Small intestine (tissue), 16 donors: ENCODE measurements at places on chromosomes 11 and 22. TPM values are rescaled to one million over a fixed set of nuclear protein-coding genes. Genes with fewer than 3 reads are reported as not detected.

DERL3 gene
- 24.3 TPM for polyA plus RNA-seq

- H3K36me3 ChIP-seq = no peaks in the 10 kb centered on the region
- H3K4me3 ChIP-seq = no peak overlapping the region
- no peak for DNase-seq
- H3K27me3 ChIP-seq = no peaks in the 10 kb centered on the region
Measured at GRCh38 chr11:44221992-44222391, 87.9 kb downstream of the ALX4 start.

DNA sequence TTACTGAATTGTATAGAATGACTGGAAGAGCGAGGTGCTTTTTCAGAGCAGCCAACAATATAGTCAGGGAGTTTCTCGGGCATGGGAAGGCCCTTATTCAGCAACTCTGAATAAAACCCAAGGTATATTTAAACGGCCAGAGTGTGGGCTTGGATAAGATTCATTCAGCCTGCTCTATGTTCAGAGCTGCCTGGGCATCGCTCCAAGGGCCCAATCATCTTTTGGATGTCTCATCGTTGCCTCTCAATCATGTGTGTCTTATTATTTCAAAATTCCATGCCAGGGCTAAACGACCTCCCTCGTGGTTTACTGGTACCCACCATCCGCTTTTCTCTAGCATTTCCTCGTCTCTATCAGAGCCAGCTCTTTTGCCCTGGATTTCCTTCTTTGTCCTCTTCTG is 19.5 kb upstream of the NTM start:
- H3K27me3 ChIP-seq = no peaks in the 10 kb centered on the region
- no peak for DNase-seq
- H3K36me3 ChIP-seq = no peaks in the 10 kb centered on the region
- no peak overlapping the region for H3K4me3 ChIP-seq
- H3K4me1 ChIP-seq = no peaks in the 10 kb centered on the region

DNA sequence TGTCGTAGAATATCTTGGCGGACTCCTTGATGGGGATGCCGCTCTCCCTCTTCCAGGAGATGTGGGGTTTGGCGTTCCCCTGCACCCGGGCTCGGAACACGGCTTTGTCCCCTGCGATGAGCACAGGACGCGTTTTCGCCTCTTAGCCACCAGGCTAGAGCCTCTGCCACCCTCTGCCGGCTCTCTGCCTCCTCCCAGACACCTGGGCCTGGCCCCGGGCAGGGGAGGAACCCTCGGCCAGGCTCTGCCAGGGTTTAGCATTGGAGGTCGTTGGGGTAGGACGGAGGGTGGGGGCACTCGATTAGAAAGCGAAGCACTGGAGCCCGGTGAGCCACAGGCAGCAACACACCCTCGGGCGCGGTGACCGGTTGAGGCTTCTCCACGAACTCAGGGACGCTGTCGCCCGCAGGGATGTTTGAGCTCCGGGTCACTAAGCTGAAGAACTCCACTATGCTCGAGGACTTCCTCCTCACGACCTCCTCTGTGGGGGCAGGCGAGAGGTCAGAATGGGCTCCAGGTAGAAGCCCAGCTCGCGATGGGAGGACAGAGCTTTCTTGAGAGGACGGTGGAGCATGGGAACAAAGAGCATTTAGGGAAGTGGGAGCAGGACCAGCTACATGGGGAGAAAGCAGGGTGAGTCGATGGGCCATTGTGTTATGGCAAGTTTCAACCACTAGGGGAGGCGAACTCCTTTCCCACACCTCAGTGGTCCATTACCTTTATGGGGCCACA is 4.3 kb downstream of the IGSF22 start:
- peak overlapping the region; percentile 69 for H3K4me3 ChIP-seq
- H3K36me3 ChIP-seq = peaks cover 2% of the 10 kb centered on the region
- H3K27ac ChIP-seq = peak overlapping the region; percentile 9
- peaks cover 2% of the 10 kb centered on the region for H3K4me1 ChIP-seq

- H3K36me3 ChIP-seq = no peaks in the 10 kb centered on the region
- H3K4me1 ChIP-seq = no peaks in the 10 kb centered on the region
- no peak overlapping the region for H3K27ac ChIP-seq
- H3K4me3 ChIP-seq = no peak overlapping the region
- DNase-seq = no peak
Measured at GRCh38 chr11:11586465-11586864, 35.3 kb downstream of the GALNT18 start.

DNA sequence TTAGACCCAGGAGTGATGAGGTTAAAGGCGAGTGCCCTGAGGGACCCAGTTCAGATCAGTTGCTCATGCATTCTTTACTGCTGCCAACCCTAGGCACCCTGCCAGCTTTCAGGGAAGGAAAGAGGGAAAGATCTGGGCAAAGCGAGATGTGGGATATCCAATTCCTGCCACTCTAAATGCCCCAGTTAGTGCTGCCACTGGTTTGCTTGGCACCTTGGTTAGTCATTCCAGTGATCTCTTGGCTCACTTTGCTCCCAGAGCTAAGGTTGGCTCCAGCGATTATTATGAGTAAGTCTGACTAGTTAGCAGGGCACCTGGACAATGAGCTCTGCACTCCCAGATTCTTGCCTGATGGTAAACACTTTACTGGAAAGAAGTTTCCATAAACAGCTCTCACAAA is 85.0 kb downstream of the INSC start:
- H3K27ac ChIP-seq = no peak overlapping the region
- H3K27me3 ChIP-seq = no peaks in the 10 kb centered on the region
- peaks cover 6% of the 10 kb centered on the region for H3K4me1 ChIP-seq
- no peak overlapping the region for H3K4me3 ChIP-seq
- H3K36me3 ChIP-seq = no peaks in the 10 kb centered on the region

- H3K4me3 ChIP-seq = no peak overlapping the region
- no peaks in the 10 kb centered on the region for H3K36me3 ChIP-seq
- peak; percentile 67 for DNase-seq
- H3K27ac ChIP-seq = peak overlapping the region; percentile 8
- H3K4me1 ChIP-seq = peaks cover 2% of the 10 kb centered on the region
Measured at GRCh38 chr11:46597155-46597554, 3.3 kb upstream of the AMBRA1 start.

GRCh38 chr11:13280092-13280722 is 2.6 kb downstream of the BMAL1 start:
- H3K4me1 ChIP-seq = peaks cover 13% of the 10 kb centered on the region
- no peaks in the 10 kb centered on the region for H3K36me3 ChIP-seq
- no peak overlapping the region for H3K27ac ChIP-seq

SERPING1 gene
- 17.6 TPM for polyA plus RNA-seq

DNA sequence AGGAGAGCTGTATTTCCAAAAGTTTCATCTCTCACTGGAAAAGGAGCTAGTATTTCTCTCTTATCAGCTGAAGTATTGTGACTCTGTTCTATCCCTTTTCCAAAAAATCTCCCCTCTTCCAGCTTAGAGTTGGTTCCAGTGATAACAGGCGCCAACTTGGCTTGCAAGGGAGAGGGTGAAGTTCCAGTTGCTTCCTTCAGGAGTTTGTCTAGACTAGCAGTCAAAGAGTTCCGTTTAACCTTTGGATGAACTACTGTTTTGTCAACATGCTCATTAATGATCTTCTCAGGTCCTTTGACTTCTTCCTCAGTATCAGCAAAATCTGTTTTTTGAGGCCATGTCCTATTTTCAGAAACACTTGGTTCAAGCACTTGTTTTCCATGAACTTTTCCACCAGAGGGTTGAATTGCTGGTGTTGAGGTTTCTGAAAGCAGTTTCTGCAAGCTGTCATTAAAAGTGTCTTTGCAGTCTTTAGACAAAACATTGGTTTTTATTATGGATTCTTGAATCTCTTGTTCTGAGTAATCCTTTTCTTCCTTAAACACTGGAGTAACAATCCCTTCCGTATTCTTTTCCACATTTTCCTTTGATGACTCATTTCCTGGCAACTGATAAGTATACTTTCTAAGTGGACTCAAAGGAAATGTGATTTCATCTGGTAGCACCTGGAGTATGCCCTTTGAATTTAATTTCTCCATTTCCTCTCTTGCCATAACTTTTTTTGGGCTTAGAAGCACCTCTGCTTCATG is 39.7 kb upstream of the CCDC89 start:
- H3K27ac ChIP-seq = no peak overlapping the region
- DNase-seq = peak; percentile 70
- no peaks in the 10 kb centered on the region for H3K27me3 ChIP-seq
- no peak overlapping the region for H3K4me3 ChIP-seq
- H3K36me3 ChIP-seq = no peaks in the 10 kb centered on the region
- H3K4me1 ChIP-seq = no peaks in the 10 kb centered on the region

- no peaks in the 10 kb centered on the region for H3K27me3 ChIP-seq
- H3K4me1 ChIP-seq = no peaks in the 10 kb centered on the region
- DNase-seq = no peak
- peak overlapping the region; percentile 78 for H3K27ac ChIP-seq
- H3K36me3 ChIP-seq = no peaks in the 10 kb centered on the region
- peak overlapping the region; percentile 86 for H3K4me3 ChIP-seq
Measured at GRCh38 chr11:130070846-130071200, 1.1 kb downstream of the APLP2 start.

DNA sequence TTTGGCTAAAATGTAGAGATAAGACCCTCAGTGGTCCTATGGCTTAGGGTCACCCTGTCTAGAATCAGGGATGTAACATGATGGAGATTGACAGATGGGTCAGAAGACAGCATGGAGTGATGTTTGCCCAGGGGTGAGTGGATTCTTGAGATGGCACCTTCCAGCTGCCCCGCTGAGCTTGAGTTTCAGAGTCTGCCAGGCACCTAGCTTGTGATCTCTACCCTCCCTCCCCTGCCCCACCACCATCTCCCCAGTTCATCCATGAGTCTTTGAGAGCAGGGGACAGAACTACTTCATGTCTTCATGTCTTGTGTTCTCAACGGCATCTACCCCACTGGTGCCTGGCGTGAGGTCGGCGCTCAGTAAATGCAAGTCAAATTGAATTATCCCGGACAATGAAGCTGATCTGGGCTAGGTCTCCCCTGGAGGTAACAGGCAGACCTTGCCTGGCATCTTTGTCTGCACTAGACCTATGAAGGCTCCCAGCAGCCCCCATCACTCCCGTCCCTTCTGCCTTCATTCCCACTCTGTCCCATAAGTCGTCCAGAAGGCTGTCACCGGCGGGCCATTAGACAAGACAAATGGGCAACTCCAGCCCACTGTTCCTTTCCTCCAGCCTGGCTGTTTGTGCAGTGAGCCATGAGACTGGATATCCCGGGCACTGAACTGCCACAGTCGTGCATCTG is 239.2 kb upstream of the TBCEL start:
- H3K36me3 ChIP-seq = no peaks in the 10 kb centered on the region
- peaks cover 9% of the 10 kb centered on the region for H3K27me3 ChIP-seq
- H3K4me3 ChIP-seq = no peak overlapping the region
- DNase-seq = no peak
- no peaks in the 10 kb centered on the region for H3K4me1 ChIP-seq

GRCh38 chr22:50309601-50309991 is 2.1 kb upstream of the PLXNB2 start:
- no peaks in the 10 kb centered on the region for H3K27me3 ChIP-seq
- H3K4me3 ChIP-seq = no peak overlapping the region
- peaks cover 37% of the 10 kb centered on the region for H3K4me1 ChIP-seq
- H3K27ac ChIP-seq = peak overlapping the region; percentile 74

SLC15A3 gene
- 11.6 TPM for polyA plus RNA-seq

MRPL23 gene
- polyA plus RNA-seq = 177 TPM

HPX gene
- polyA plus RNA-seq = 2.1 TPM

DNA sequence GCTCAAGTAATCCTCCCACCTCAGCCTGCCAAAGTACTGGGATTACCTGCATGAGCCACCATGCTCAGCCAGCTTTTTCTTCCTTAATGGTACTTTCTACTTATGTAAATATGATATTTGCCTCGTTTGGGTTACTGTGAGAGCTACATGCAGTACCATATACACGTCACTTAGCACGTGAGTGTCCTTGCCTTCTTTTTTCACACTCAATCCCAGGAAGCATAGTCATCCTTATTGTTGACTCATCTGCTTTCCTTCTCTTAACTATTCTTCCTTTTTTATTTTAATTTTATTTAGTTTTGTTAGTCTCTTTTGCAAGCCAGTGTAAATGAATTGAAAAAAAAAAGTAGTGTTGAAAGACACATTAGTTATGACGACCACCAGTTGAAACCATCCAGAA is 205.9 kb downstream of the HIPK3 start:
- no peak overlapping the region for H3K27ac ChIP-seq
- H3K4me1 ChIP-seq = no peaks in the 10 kb centered on the region
- no peaks in the 10 kb centered on the region for H3K36me3 ChIP-seq
- no peak overlapping the region for H3K4me3 ChIP-seq

POU2AF3 gene
- 3.4 TPM for polyA plus RNA-seq

DNA sequence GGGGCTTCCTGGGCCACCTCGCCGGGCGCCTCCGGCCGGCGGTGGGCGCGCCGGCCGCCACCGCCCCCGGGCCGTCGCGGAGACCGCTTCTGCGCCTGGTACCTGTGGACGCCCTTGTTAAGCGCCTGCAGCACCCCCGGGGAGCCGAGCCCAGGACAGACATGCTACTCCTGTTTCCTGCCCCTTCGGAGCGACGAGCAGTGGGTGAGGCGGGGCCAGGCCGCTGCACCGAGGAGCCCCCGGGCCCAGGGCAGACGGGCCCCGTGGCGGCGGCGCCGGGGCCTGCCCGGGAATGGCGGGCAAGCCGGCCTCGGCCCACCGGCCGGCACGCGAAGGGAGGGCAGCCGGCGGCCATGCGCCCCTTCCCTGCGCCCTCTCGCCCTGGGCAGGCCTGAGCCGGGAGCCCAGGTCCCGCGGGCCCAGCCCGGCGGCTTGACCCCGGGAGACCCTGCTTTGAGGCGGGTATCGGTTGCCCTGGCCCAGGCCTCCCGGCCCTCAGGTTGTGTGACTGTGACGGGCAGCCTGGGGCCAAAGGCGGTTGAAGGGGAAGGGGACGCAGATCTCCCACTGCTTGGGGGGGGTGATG is 789 bp upstream of the KDM2A start:
- H3K27ac ChIP-seq = peak overlapping the region; percentile 99
- peaks cover 2% of the 10 kb centered on the region for H3K4me1 ChIP-seq
- peaks cover 9% of the 10 kb centered on the region for H3K36me3 ChIP-seq
- no peaks in the 10 kb centered on the region for H3K27me3 ChIP-seq

IL17REL gene
- polyA plus RNA-seq = 0.49 TPM

DNA sequence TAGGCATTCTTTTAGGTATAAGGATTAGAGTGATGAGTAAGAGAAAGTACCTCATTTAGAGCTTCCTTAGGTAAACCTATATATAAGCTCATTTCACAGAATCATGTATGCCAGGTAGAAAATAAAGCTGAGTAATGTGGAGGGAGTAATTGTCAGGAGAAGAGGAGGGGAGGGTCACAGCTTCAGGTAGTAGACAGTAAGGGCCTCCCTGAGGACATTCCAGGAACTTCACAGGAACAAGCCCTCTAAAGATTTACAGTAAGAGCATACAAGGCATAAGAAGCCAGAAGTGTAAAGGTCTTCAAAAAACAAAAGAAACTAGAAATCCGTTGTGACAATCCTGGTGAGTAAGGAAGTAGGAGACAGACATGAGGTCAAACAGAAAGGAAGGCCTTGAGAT is 57.6 kb downstream of the USP47 start:
- no peak for DNase-seq
- peaks cover 1% of the 10 kb centered on the region for H3K36me3 ChIP-seq
- no peaks in the 10 kb centered on the region for H3K27me3 ChIP-seq

GRCh38 chr11:64053699-64054098 is 18.0 kb downstream of the FLRT1 start:
- no peak for DNase-seq
- H3K36me3 ChIP-seq = no peaks in the 10 kb centered on the region
- H3K4me3 ChIP-seq = no peak overlapping the region
- no peaks in the 10 kb centered on the region for H3K27me3 ChIP-seq
- H3K4me1 ChIP-seq = no peaks in the 10 kb centered on the region
